ENCODE measurements at places on chromosomes 7 and 10.

DNA sequence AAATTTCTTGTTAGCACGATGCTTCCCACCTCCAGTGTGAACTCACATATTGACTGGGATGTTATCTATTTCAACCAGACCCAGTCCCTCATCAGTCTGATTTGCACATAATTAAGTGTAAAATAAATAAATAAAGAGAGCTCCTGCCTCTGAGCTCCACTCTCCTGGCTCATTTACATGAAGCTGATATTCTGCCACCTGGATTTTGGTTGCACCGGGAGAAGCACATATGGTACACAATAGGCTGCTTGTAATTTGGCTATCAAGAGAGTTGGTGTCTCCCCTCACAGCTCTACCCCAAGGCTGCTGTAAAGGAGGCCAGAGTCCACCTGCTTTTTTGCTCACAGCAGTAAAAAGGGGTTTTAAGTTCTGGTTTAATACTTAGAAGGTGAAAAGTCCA lies 610.5 kb downstream of the KCNMA1 start:
- no peak for DNase-seq

DNA sequence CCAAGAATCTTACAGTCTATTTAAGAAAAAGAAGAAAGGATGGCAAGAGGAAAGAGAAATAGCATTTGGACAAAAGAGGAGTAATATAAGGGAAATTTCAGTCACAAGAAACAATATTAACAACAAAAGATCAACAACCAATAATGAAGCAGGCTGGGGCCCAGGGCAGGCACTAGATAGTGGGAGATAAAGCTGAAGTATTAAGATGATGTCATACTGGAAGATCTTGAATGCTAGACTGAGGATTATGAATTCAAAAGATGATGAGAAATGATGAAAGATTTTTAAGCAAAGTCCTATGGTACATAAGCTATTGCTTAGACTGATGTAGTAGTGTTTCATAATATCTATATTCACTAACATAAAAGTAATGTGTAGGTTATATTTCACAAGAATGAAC lies 51.8 kb upstream of the SPOCK2 start:
- no peak for DNase-seq

DNA sequence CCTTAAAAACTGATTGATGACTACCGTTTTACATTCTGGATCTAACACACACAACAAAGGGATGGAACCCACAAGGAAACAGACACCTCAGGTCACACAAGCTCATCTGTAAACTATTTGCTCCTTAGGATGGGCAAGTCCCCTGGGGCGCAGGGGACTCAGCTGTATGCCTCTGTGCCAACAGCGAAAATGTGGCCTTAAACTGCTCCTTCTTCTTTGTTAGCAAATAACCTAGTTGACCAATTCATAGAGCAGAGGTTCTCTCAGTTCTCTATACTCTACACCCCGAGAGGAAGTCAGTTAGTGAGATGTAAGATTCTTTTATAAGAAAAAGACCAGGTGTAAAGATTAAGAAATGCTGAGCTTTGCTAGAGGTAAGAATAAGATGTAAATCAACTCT lies 181.9 kb upstream of the PRSS58 start:
- DNase-seq, result no peak

GRCh38 chr10:78905957-78906308 lies 162.8 kb upstream of the ZMIZ1 start:
- DNase-seq, result no peak

GRCh38 chr7:20395511-20395910 lies 64.8 kb downstream of the ITGB8 start:
- DNase-seq, result no peak

DNA sequence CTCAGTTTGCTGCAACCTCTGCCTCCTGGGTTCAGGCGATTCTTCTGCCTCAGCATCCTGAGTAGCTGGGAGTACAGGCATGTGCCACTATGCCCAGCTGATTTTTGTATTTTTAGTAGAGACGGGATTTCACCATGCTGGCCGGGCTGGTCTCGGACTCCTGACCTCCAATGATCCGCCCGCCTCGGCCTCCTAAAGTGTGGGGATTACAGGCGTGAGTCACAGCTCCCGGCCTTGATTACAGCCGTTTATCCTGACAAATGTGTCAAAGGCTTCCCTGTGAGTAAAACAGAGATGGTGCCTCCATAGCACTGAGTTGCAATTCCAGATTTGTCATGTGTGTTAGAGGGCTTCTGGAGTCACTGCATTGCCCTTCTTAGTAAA lies 273.7 kb downstream of the CCDC3 start:
- no peak for DNase-seq

DNA sequence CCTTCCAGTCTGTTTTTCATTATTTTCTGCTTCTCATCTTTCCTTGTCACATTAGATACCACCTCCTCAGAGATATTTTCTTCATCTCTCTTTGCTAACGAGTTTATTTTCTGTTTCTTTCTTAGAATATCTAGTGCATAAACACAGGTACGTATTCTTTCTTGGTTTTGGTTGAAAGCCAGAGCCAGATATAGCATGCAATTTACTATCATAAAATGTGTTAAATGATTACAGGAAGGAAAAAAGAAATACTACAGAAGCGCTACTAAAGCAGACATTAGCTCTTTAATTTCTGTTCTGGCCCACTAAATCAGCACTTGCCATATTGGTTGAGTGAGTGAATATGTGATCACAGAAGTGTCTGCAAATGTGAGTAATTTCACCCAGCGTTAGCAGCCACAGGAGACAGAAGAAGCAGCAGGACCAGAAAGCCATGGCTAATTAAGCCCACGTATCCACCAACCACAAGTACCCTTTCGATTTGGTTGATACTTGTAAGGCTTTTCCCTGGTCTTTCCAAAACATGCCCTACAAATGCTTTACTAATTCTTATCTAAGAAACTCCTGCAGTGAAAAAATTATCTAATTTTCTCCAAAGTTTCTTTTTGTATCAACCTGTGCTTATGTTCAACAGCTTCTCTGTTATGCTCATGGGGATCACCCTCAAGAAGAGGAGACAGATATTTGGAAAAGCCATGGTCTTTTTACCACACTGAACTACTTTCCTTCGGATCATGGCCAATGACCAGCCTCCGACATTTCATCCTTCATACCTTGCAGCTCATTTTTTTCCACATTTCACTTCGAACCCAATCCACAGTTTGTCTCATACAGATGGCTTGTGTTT lies 23.1 kb upstream of the MACC1 start:
- no peak for DNase-seq

DNA sequence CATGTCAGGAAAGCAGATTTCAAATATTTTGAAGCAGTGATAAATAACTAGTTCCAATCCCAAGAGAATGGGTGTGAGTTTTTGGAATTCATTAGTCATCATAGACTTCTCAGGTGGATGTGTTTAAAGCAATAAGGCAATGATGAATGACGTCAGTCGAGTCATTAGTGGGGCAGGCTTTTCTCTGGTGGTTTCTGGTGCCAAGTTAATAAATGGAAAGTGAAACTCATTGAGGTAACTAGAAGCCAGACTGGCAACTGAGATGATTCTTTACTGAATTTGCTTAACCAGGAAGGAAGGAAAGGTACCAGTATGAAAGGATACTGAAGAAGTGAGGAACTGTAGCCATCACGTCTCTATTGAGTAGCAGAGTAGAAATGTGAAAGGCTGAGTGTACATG lies 311.0 kb downstream of the GPAM start:
- no peak for DNase-seq

- DNase-seq, result no peak
Measured at GRCh38 chr7:101234636-101235035, 3.0 kb downstream of the CLDN15 start.

Measured in activated CD4-positive, alpha-beta T cell treated with anti-CD3 and anti-CD28 coated beads for 24 hours (primary cell).